ENCODE measurements at places on chromosomes 12 and 14. TPM values are rescaled to one million over a fixed set of nuclear protein-coding genes. Genes with fewer than 3 reads are reported as not detected.

DAD1 gene
- 292 TPM for total RNA-seq

KCNC2 gene
- total RNA-seq = not detected

RAD9B gene
- 1.1 TPM for total RNA-seq

DNA sequence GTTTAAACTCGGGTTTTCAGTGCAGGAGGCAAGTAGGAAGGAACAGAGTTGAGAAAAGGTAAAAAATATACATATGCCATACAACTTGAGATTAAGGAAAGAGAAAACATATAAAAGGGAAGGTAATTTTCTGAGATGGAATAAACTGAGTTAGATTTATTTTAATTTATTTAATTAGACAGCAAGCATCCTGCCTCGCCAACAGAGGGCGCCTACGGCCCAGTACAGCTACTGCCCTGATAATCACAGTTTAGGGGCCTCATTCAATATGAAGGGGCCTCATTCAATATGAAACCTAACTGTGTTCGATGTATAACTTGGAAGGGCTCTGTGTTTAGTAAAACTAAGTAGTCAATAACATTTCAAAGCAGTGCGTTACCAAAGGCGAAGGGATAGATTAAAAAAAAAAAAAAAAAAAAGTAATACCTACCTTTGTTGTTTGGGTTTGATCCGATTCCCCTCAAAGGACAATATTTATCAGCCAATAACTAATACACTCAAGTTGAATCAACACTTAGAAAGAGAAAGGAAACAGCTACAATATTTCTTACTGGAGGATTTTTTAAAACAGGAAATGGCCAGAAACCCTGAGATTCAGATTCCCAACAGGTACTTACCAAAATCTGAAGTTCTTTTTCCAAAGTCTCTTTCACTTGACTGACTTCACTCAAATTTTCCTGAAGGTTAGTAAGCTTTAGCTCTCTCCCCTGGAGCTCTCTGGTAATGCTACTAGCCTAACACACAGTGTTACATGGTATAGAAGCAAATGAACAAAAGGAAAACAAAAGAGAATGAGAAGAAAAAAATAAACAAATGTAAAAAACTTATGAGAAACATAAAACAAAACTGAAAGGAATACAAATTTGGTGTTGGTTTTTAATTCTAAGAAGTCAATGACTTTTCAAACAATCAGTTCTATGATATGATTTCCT, 70.0 kb upstream of the VPS33A start:
- peak; percentile 60 for DNase-seq

DNA sequence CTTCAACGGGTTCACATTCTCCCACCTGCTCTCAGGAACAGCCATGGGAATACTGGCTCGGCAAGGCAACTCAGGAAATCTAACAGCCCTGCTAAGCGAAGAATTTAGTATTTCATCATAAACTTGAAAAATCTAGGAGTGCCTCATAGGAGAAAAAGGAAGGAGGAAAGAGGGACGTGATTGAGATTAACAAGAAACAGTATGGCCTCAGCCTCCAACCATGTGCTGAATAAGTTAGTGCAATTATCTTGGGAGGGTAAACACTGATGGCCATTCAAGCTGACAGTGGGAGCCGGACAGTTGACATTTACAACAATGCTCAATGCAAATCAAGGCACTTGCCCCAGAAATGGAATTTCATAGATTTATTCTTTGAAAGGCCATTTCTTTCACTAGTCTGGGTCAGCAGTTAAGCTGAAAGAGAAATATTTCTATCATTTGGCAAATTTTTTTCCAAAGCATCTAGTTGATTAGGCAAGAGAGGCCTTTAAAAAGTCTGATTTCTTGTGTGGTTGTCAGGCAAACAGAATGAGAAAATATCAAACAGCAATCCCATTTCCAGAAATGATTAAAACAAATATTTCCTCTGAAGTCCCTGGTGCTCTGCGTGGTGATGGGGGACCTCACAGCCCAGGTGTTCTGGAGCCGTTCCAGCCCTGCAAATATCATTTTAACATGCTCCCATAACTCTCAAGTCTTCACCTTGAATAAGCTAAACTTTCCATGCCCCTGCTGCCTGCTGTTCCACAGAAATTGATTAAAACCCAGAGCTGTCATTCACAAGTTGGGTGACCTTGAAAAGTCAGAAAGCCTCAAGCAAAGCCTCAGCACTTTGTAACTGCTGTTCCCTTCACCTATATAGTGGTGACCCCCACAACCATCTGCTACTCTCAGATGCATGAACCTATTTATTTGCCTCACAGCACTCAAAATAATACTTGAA, 121.6 kb downstream of the PHLDA1 start:
- no peak for DNase-seq

All from activated CD4-positive, alpha-beta memory T cell treated with anti-CD3 and anti-CD28 coated beads for 36 hours (primary cell).